ENCODE measurements at places on chromosomes 6 and 20.

GRCh38 chr6:30727920-30728553, 7.9 kb downstream of the TUBB start:
- DNase-seq = no peak

GRCh38 chr6:47252633-47253032, 57.1 kb downstream of the TNFRSF21 start:
- no peak for DNase-seq

- no peak for DNase-seq
These were observed 356.7 kb upstream of the JARID2 start for GRCh38 chr6:14889188-14889587.

DNA sequence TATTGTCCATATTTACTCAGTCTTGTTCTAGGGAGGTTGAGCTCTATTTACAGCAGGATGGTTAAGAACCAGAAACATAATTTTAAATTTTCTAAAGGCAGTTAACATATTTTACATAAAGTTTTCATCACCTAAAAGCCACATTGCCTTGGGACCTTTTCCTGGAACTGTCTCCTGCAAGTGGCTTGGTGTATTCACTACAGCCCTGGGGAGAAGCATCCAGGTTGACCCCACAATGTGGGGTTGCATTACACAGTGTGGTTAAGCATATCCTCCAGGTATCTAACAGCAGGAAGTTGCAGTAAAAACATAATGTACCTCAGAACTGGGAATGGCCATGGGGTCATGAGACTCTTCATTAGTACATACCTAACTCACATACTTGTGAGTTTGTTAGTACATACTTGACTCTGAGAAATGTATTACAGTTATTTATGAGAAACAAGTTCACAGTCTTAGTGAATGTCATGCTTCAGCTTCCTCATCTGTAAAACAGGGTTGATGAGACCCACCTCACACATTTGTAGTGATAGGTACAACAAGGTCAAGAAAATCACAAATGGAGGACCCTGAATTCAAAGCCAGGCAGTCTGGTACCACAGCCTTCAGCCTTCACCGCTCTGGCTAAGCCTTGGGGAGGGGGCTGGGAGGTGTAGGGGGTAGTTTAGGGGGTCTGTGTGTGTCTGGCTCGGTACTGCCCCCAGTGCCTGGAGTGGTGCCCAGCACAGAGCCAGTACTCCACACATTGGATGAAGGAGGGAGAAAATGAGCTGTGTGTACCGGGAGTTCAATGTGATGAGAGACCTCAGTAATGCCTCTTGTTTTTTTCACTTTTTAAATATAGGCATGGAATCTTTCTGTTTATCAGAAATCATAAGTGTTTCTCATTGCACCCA, 52.9 kb downstream of the KAT14 start:
- no peak for DNase-seq

DNA sequence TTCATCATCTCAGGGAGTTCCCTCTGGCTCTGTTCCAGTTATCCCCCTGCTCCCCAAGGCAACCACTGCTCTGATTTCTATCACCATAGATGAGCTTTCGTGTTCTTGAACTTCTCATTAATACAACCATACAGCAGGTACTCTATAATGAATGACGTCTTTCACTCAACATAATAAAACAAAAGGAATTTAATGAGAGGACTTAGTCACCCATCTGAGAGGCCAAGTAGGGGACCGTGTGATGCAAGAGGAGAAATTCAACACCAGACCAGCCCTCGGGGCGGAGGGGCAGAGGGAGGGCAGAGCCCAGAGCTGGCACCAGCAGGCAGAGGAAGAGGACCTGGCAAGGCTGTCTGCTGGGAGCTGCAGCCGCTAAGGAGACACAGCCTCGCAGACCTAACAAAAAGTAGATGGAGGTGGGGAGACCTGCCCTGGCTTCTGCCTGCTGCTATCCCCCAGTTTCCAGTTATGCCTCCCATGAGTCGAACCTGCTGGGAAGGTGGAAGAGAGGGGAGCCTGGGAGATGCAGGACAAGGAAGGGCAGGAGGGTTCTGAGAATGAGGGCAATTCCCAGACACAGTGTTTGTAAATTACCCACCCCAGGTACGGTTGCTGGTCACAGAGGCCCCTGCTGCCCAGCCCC, 13.8 kb downstream of the CCN5 start:
- DNase-seq = peak; percentile 88

- no peak for DNase-seq
These were observed 52.1 kb downstream of the CBLN4 start for GRCh38 chr20:55953201-55953600.

- no peak for DNase-seq
These were observed 573 bp downstream of the SNX3 start for GRCh38 chr6:108260126-108260808.

DNA sequence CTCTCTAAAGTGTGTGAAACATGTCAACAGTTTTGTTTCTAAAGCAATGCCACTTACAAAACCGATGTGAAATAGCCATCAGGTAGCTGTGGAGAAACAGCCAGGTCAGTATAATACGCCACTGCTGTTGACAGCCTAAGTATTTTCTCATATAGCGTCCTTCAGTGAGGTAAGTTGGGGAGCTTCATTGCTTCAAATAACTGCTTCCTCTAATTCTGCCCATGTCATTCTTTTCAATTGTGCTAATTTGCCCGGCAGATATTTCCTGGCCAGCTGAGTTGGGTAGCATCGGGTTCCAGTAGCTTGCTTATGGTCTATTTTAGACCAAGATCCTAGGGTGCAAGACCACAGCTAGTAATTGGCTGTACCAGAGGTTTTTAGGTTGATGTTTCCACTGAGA, 2.1 kb upstream of the ARMC2 start:
- no peak for DNase-seq

DNA sequence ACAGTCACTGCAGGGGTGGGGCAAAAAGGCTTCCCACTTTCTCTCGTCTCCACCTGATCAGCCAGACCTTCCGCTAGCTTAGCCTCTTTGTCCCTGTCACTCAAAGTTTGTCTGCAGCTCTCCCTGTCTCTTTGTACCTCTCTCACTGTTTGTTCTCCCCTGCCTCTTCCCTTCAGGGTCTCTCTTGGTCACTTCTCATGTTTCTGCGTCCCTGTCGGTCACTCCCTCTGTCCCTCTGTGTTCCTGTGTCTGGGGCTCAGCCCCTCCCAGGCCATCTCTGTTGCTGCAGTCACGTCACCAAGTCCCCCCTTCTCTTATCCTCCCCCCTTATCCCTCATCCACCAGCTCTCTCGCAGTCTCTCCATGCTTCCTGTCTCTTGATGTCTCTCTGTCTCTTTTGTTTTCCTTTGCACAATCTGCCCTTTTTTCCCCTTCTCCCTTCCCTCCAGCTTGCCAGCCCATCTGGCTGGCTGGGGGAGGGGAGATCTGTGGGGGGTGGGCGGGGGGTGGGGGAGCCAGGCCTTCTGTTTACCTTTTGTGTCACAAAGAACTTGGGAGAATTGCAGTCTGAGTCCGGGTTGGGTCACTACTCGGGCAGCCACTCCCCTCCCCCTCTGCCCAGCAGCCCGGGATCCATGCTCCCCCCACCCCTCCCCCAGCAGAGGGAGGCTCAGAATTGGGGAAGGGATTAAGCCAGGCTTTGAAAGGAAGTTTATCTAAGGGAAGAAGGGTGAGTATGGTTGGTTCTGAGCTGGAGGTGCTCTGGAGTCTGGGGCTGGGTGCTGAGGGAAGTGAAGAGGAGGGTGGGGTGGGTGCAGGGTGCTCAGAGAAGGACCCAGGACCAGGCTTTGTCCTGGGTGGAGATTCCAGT, 32.3 kb downstream of the FOXP4 start:
- DNase-seq = peak; percentile 82

- DNase-seq = peak; percentile 72
These were observed 494.7 kb upstream of the MAP3K7 start for GRCh38 chr6:91081452-91082067.

GRCh38 chr20:41617059-41617901, 897 bp downstream of the CHD6 start:
- no peak for DNase-seq

GRCh38 chr6:137699031-137699683, 167.9 kb upstream of the TNFAIP3 start:
- no peak for DNase-seq

GRCh38 chr20:53621482-53622246, 28.0 kb upstream of the ZNF217 start:
- DNase-seq = peak; percentile 13

DNA sequence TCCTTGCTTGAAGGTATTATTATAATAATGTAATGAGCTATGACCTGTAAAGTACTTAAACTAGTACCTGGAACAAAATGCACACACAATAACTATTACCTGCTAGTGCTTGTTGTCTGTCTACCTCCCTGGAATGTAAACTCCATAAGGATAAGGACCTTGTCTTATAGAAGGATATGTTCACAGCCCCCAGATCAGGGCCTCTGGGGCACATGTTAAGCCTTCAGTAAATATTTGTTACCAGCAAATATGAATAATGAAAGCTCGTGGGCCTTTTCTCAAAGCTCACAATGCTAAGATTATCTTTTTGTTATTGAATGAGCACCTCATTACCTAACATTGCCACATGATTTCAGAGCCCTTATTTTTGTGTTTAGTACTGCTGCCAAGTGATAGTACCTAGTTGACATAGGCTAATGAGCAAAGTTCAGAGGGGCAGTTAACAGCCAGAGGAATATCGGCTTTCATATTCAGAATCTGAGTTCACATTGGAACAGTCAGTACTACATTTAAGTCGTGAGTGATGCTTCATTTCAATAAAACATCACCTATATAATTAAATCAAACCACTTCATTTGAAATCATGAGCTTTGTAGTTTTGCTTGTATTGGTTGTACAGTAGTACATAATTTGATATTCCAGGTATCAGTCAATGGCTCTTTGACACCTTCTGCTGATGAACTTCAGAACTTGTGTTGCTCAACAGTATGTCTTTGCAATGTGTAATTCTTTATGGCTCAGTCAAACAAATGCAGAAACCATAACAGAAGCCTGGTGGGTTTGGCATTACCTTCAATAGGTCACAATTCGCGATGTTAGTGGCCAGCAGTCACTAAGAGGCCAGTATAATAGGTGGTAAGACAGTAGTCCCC, 11.8 kb upstream of the SMLR1 start:
- no peak for DNase-seq
